ENCODE measurements at places on chromosomes 7 and 10.

GRCh38 chr7:25495342-25496250 is 267.3 kb upstream of the NPVF start:
- H3K27ac ChIP-seq: no peak overlapping the region
- no peak for DNase-seq
- H3K4me3 ChIP-seq: no peak overlapping the region
- no peaks in the 10 kb centered on the region for H3K27me3 ChIP-seq

- no peak for DNase-seq
- peaks cover 19% of the 10 kb centered on the region for H3K36me3 ChIP-seq
- H3K4me3 ChIP-seq: no peak overlapping the region
- no peaks in the 10 kb centered on the region for H3K4me1 ChIP-seq
Measured at GRCh38 chr10:112438356-112438755, 8.4 kb downstream of the ZDHHC6 start.

- no peak overlapping the region for H3K4me3 ChIP-seq
- H3K36me3 ChIP-seq: no peaks in the 10 kb centered on the region
- no peaks in the 10 kb centered on the region for H3K27me3 ChIP-seq
- H3K4me1 ChIP-seq: peaks cover 4% of the 10 kb centered on the region
- DNase-seq: no peak
- no peak overlapping the region for H3K27ac ChIP-seq
Measured at GRCh38 chr7:111264111-111264868, 173.4 kb downstream of the LRRN3 start.

GRCh38 chr10:124624466-124624865 is 119.7 kb downstream of the FAM53B start:
- H3K4me3 ChIP-seq: no peak overlapping the region
- no peak overlapping the region for H3K27ac ChIP-seq
- H3K27me3 ChIP-seq: no peaks in the 10 kb centered on the region

DNA sequence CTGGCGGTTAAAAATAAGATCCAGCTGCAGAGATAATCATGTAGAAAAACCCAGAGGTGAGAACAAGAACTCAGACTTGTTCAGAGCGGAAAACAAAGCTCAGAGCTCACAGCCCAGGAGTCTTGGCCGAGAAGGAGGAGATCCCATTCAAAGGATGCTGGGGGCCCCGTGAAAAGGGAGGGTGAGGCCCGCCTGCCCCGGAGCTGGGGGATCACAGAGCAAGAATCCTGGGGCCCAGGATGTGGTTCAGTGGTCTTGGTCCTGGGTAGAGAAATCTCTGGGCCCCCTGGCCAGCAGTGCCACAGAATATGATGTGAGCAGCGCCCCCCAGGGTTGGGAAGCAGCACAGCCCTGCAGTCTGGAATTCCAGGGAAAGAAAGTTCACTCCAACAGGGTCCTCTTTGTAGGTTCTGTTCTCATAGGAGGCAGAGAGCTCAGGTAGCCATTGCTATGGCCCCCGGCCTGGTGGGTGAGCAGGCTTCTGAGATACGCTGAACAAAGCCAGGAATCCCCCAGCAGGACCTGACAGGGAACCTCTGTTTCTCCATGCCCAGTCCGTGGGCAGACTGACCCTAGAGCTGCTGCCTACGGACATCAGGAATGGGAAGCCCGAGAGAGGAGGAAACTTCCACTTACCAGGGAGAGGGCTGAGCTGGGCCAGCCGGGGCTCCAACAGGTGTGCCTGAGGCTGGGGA is 77.7 kb upstream of the GNA12 start:
- no peak overlapping the region for H3K4me3 ChIP-seq
- H3K36me3 ChIP-seq: no peaks in the 10 kb centered on the region
- no peak overlapping the region for H3K27ac ChIP-seq

DNA sequence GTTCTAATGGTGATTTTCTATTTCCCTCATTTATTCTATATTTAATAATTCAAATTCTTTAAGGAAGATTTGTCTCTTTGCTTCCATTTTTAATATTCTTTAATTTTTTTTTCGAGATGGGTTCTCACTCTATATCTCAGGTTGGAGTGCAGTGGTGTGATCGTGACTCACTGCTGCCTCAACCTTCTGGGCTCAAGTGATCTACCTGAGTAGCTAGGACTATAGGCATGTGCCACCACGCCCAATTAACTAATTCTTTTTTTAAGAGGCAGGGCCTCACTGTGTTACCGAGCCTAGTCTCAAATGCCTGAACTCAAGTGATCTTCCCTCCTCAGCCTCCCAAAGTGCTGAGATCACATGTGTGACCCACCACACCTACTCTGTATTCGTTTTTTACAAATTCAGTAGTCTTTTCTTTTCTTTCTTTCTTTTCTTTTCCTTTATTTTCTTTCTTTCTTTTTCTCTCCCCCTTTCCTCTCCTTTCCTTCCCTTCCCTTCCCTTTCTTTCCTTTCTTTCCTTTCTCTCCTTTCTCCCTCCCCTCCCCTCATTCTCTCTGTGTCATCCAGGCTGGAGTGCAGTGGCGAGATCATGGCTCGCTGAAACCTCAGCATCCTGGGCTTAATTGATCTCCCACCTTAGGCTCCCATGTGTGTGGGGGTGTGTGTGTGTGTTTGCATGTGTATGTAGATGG is 323.1 kb downstream of the ADK start:
- H3K36me3 ChIP-seq: no peaks in the 10 kb centered on the region
- no peak overlapping the region for H3K27ac ChIP-seq
- H3K27me3 ChIP-seq: no peaks in the 10 kb centered on the region
- DNase-seq: no peak
- no peaks in the 10 kb centered on the region for H3K4me1 ChIP-seq

GRCh38 chr10:100996678-100997359 is 2.8 kb upstream of the LZTS2 start:
- H3K36me3 ChIP-seq: peaks cover 10% of the 10 kb centered on the region
- H3K4me1 ChIP-seq: peaks cover 21% of the 10 kb centered on the region
- peak; percentile 64 for DNase-seq
- no peaks in the 10 kb centered on the region for H3K27me3 ChIP-seq
- peak overlapping the region; percentile 96 for H3K27ac ChIP-seq

DNA sequence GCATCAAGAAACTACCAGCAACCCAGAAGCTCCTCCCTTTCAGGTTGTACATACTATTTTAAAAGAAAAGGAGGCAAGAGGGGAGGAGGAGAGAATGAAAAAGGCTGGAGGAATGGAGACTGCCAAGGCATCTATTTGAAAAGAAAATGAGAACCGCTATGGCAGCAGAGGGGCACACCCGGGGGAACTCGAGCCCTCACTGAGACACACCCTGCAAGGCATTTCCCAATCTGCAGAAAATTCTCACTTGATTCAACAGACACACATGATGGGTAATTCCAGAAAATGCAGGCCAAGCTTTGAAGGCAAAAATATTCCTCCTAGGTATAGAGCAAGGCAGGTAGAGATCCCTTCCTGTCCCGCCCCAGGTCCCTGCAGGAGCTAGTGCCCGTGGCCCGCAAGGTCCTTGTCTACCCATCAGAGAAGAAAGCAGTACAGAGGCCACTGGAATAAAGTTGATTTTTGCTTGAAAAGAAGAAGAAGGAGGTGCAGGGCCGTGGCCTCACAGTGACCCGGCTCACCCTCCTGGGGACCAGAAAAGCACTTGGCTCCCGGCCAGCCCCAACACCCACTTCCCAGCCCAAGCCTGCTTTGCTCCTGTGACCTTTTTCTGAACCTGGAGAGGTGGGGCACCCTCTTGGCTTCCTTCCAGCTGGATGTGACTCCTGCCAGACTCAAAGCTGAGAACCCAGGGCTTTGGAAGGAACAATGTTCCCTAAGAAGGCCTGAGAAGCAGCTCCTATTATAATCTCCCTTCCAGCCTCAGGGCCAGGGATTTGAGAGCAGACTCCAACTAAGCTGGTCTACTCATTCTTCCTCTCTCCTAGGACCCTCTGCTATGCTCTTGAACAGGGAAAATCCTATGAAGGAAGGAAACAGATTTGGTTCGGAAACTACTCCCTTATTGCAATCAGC is 6.2 kb upstream of the PIK3CG start:
- H3K4me1 ChIP-seq: peaks cover 3% of the 10 kb centered on the region
- no peaks in the 10 kb centered on the region for H3K36me3 ChIP-seq
- no peaks in the 10 kb centered on the region for H3K27me3 ChIP-seq
- H3K27ac ChIP-seq: no peak overlapping the region

GRCh38 chr7:17680026-17680425 is 260.3 kb downstream of the SNX13 start:
- DNase-seq: peak; percentile 77
- peaks cover 15% of the 10 kb centered on the region for H3K4me1 ChIP-seq
- H3K4me3 ChIP-seq: no peak overlapping the region

DNA sequence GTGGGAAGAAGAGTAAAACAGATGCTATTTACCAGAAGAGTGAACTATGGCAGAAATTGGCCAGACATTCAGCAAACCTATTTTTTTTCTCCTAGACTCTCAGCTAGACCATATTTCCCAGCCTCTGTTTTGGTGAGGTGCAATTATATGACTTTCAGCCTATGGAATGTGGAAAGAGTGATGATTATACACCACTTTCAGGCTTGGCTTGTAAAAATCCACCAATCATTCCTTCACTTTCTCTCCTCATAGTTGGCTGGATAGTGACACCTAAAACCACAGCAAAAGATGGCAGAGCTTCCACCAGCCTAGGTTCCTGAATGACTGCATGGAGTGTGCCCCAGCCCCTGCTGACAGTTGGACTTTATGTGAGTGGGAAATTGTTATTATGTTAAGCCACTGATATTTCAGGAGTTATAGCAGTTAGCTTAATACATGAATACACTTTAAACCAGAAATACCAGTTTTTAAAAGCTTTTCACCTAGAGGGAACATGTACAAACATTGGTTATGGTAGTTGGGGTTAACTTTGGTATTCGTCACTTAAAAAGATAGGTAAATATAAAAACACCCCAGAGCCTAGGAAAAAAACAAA is 19.1 kb upstream of the TNKS2 start:
- H3K36me3 ChIP-seq: no peaks in the 10 kb centered on the region
- DNase-seq: peak; percentile 83
- no peaks in the 10 kb centered on the region for H3K27me3 ChIP-seq
- no peak overlapping the region for H3K4me3 ChIP-seq
- H3K4me1 ChIP-seq: peaks cover 6% of the 10 kb centered on the region
- H3K27ac ChIP-seq: peak overlapping the region; percentile 64

DNA sequence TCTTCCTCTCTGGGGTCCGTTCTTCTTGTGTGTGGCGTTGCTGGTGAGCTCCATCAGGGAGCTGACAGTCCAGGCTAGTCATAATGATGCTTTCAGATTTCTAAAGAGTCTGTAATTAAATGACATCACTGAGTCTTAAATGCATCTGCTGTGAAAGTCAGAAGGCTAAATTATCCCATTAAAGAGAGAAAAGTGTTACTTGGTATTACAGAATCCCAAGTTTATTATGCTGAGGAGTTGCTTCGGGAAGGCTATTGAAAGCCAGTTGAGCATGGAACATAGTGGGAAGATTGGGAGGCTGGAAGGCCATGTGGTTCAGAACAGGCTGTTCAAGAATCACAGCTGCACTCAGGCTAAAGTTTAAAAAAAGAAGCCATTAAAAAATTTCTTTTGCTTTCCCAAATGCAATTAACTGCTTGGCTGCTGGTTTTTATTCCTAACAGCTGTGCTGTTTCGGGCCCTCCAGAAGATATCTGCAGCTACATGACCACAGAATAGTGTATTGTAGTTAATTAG is 342.6 kb upstream of the LRGUK start:
- no peak overlapping the region for H3K27ac ChIP-seq
- H3K4me1 ChIP-seq: peaks cover 2% of the 10 kb centered on the region
- no peaks in the 10 kb centered on the region for H3K36me3 ChIP-seq
- H3K27me3 ChIP-seq: no peaks in the 10 kb centered on the region
- no peak for DNase-seq
- no peak overlapping the region for H3K4me3 ChIP-seq

DNA sequence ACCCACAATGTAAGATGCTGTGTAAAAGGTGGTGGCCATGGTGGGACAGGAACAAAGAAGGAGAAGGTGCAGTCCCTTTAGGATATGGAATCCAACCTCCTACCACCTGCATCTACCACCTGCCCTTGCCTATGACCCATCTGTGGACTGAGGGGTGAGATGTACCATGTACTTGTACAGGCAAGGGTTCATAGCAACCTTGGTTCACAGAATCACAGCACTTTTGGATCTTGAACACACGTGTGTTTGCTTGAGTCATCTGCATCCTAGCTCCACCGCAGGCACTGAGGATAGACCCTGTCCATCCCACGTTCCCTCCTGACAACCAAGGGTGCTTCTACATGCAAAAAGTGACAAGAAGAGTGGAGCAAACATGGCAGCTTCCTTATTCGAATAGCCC is 162.3 kb downstream of the GFRA1 start:
- no peak overlapping the region for H3K4me3 ChIP-seq
- DNase-seq: no peak
- H3K36me3 ChIP-seq: no peaks in the 10 kb centered on the region

DNA sequence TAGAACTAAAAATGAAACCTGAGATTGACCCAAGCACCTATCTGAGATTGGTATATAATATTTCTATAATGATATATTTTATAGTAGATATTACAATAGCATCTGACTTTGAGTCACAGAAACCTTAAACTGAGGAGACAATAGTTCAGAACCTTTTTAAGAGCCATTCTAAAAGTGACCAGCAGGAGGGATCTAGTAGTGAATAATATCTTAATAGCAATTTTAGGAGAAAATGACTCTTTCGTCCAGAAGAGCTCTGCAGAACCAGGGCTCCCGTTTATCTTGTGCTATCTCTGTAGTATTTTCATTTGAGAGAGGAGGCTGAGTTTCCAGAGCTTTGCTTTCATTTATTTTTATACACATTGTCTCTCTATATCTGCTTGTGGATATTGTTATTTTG is 68.1 kb downstream of the PODXL start:
- H3K27ac ChIP-seq: no peak overlapping the region
- no peak overlapping the region for H3K4me3 ChIP-seq
- H3K36me3 ChIP-seq: no peaks in the 10 kb centered on the region
- peak; percentile 23 for DNase-seq

- H3K27ac ChIP-seq: no peak overlapping the region
- no peaks in the 10 kb centered on the region for H3K36me3 ChIP-seq
- no peak overlapping the region for H3K4me3 ChIP-seq
- DNase-seq: no peak
- no peaks in the 10 kb centered on the region for H3K4me1 ChIP-seq
- H3K27me3 ChIP-seq: no peaks in the 10 kb centered on the region
Measured at GRCh38 chr10:52261362-52261761, 52.7 kb upstream of the DKK1 start.

GRCh38 chr10:59580026-59580863 is 129.4 kb downstream of the SLC16A9 start:
- H3K36me3 ChIP-seq: no peaks in the 10 kb centered on the region
- DNase-seq: no peak
- no peaks in the 10 kb centered on the region for H3K4me1 ChIP-seq
